CD14-positive monocyte (primary cell): ENCODE measurements at places on chromosomes 7 and 10. TPM values are rescaled to one million over a fixed set of nuclear protein-coding genes. Genes with fewer than 3 reads are reported as not detected.

GRCh38 chr10:1961989-1962388 is 224.7 kb upstream of the ADARB2 start:
- no peak for DNase-seq
- H3K27ac ChIP-seq: no peak overlapping the region
- no peak overlapping the region for H3K4me3 ChIP-seq
- H3K4me1 ChIP-seq: no peaks in the 10 kb centered on the region
- no peaks in the 10 kb centered on the region for H3K27me3 ChIP-seq

- no peaks in the 10 kb centered on the region for H3K4me1 ChIP-seq
- no peak overlapping the region for H3K27ac ChIP-seq
- H3K4me3 ChIP-seq: no peak overlapping the region
- no peaks in the 10 kb centered on the region for H3K36me3 ChIP-seq
Measured at GRCh38 chr7:82234457-82235049, 209.0 kb downstream of the CACNA2D1 start.

DNA sequence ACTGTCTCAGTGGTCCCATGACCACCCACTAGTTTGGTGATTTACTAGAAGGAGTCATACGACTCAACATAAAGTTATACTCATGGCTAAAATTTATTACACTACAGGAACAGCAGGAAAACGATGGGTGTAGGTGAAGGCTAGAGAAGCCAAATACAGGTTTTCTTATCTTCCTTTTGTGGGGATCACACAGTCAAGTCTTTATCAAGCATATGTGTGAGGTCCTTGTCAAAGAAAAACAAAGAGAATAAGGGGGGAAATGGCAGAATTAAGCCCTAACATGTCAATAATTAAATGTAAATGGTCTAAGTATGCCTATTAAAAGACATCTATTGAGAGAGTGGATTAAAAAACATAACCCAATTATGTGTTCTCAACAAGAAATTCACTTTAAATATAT is 47.8 kb upstream of the UBN2 start:
- no peak overlapping the region for H3K4me3 ChIP-seq
- H3K27ac ChIP-seq: no peak overlapping the region
- H3K27me3 ChIP-seq: no peaks in the 10 kb centered on the region
- no peaks in the 10 kb centered on the region for H3K36me3 ChIP-seq
- no peaks in the 10 kb centered on the region for H3K4me1 ChIP-seq

DNA sequence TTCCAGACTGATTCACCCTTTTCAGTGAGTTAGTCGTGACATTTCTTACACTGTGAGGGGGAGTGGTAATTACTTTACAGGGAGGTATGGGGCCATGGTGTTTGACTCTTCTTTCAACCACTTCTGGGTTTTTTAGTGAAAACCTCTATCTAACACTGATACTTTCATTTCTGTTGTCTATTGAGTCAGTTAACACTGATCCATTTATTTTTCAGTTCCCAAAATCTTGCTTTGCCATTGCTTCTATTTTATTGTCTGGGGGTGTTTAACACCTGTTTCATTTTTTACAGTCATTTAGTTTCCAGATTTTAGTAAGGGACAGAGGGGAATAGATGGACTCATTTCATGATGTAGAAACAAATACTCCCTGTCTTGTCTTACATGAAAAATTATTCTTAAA is 61.5 kb downstream of the HELLS start:
- DNase-seq: no peak
- no peak overlapping the region for H3K4me3 ChIP-seq
- no peak overlapping the region for H3K27ac ChIP-seq
- no peaks in the 10 kb centered on the region for H3K27me3 ChIP-seq
- peaks cover 4% of the 10 kb centered on the region for H3K36me3 ChIP-seq
- H3K4me1 ChIP-seq: no peaks in the 10 kb centered on the region

- no peaks in the 10 kb centered on the region for H3K36me3 ChIP-seq
- H3K27me3 ChIP-seq: no peaks in the 10 kb centered on the region
- DNase-seq: no peak
- H3K27ac ChIP-seq: no peak overlapping the region
- H3K4me3 ChIP-seq: no peak overlapping the region
- no peaks in the 10 kb centered on the region for H3K4me1 ChIP-seq
Measured at GRCh38 chr7:136953386-136953785, 84.9 kb downstream of the CHRM2 start.

DNA sequence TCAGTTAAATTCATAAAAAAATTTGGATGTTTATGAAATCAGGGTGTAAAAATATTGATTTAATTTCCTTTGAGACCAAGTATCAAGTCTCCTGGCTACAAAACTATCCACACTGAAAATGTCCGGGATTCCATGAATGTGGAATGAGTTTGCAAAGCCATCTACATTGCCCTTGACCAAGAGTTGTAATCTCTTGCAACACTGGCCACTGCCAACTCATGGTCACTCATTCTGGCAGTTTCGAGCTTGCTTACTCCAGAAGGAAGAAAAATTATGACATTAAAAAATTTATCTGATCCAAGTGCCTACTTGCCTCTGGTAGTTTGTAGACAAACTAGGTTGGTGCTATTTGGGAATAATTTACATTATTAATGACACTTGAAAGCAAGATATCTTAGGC is 84.2 kb downstream of the NPY start:
- DNase-seq: no peak
- no peaks in the 10 kb centered on the region for H3K36me3 ChIP-seq
- no peaks in the 10 kb centered on the region for H3K27me3 ChIP-seq
- no peak overlapping the region for H3K4me3 ChIP-seq
- H3K27ac ChIP-seq: no peak overlapping the region

GRCh38 chr7:38476764-38477163 is 154.4 kb downstream of the AMPH start:
- H3K4me3 ChIP-seq: no peak overlapping the region
- no peaks in the 10 kb centered on the region for H3K27me3 ChIP-seq
- H3K27ac ChIP-seq: no peak overlapping the region
- no peak for DNase-seq
- no peaks in the 10 kb centered on the region for H3K36me3 ChIP-seq
- no peaks in the 10 kb centered on the region for H3K4me1 ChIP-seq

GRCh38 chr7:158368449-158368848 is 219.2 kb downstream of the PTPRN2 start:
- no peak overlapping the region for H3K27ac ChIP-seq
- no peak overlapping the region for H3K4me3 ChIP-seq
- H3K27me3 ChIP-seq: no peaks in the 10 kb centered on the region

The GLCCI1 gene
- 0.89 TPM for polyA plus RNA-seq

The GDF2 gene
- not detected for polyA plus RNA-seq
